ENCODE measurements at places on chromosomes 7 and 10.

DNA sequence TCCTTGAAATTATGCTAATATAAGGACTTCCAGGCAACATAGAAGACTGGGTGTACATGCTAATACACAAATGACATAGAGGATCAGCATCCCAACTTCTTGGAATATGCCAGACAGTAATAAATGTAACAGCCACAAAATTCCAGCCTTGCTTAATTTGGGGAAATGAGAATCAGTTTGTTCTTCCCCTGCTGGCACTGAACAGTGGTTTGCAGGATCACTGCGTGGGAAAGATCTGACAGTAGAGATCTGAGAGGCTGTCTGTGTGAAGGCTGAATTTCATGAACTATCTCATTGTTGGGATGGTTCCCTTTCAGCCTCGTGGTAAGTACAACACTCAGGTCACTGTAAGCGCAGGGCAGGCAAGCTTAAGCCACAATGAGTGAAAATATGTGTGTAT lies 1078.0 kb downstream of the LRMDA start:
- DNase-seq: no peak

- DNase-seq: no peak
These were observed 4.2 kb downstream of the CTBP2 start for GRCh38 chr10:125156196-125156595.

DNA sequence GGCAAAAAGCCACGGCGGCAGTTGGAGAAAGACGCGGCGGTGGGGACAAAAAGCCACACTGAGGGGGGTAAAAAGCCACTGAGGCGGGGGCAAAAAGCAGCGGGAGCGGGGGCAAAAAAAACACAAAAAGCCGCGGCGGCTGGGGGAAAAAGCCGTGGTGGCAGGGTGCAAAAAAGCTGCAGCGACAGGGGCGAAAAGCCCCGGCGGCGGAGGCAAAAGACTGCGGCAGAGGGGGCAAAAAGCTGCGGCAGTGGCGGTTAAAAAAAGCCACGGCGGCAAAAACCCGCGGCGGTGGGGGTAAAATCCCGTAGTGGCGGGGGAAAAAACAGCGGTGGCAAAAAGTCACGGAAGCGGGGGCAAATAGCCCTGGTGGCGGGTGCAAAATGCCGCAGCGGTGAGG lies 527.3 kb downstream of the ZNF33B start:
- DNase-seq: no peak

GRCh38 chr10:20005638-20006037 lies 189.4 kb downstream of the PLXDC2 start:
- DNase-seq: no peak

DNA sequence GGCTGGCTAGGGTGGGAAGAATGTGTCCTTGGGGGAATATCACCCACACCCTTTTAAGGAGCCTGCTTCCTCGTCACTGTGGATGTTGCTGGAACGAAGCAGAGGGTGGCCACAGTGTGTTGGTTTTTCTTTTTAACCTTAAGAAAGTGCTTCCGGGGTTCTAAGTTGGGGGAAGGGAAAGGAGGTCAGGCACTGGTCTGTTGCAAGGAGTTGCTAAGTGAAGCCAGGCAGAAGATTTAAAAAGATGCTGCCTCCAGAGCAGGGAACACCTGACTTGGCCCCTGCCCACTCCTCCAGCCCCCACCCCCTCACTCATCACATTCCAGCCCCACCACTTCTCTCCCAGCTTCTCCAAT lies 213.1 kb downstream of the EMX2 start:
- no peak for DNase-seq

DNA sequence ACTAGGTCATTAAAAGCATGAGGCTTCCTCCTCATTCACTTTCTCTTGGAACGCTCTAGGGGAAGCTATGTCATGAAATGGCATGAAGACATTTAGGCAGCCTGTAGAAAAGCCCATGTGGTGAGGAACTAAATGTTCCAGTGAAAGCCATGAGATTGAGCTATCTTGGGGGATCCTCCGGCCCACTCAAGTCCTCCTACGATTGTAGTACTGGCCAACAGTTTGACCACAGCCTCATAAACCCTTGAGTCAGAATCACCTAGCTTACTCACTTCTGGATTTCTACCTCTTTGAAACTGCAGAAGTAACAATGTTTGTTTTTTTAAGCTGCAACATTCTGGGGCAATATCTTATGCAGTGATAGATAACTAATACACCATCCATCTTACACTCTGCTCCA lies 605.1 kb downstream of the SORCS1 start:
- DNase-seq: no peak

- no peak for DNase-seq
These were observed 192.1 kb downstream of the EBF3 start for GRCh38 chr10:129771991-129772431.

DNA sequence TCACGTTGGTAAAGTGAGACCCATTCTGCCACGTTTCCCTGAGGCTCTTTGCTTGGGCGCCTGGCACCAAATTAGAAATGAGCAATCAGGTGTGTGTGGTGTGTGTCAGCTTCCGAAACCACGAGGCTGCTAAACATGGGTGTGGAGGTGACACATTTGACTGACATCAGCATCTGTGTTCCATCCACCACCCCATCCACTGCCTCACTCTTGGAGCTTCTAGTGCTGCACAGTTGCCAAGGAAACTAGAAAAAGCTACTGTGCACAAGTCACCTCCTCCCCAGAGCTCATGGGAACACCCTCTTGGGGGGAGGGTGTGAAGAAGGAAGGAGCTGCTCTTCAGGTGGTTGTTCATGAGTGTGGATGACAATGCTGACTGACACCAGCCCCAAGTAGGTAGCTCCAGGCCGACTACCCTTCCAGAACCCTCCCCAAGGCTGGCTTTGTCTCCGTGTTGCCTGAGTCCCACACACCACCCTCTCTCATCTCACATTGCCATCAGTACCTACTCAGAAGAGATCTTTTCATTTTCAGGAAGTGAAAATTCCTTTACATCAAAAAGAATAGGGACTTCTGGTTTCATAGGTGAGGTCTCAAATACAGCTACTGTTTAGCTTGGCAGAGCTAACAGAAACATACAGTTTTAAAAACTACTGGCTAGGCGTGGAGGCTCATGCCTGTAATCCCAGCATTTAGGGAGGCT lies 152.2 kb downstream of the TMEM178B start:
- DNase-seq: no peak

DNA sequence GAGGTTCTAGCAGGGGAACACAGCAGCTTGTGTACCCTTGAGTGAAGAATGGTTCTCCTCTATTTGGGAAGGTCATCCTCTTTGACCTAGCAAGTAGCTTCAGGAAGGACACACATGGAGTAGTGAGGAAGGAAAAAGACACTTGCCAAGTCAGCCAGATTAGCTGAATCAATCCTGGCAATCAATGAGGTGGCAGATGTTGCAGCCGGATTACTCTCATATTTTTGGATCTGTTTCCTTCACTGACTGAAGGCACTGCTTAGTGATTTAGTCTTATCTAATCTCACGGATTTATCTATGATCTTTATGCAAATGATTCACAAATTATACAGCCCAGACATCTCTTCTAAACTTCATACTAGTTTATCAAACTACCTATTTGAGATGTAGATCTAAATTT lies 218.8 kb downstream of the GPR158 start:
- no peak for DNase-seq

DNA sequence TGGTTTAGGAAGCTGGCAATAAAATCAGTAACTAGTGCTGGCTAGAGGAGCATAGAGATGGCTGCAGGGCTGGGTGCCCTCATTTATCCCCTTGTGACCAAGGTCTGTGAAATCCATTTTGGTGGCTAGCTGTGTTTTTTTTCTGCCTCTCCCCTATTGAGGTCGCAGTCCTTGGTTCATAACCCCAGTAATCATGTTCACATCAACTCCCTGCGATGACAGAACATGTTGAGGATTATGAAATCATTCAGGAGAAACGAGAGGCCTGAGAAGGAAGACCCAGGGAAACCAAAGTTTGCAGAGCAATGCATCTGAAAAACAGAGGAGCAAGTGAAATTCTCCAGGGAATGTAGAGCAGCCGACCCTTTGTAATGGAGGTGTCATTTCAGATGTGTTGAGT lies 126.9 kb downstream of the TACC2 start:
- DNase-seq: no peak

DNA sequence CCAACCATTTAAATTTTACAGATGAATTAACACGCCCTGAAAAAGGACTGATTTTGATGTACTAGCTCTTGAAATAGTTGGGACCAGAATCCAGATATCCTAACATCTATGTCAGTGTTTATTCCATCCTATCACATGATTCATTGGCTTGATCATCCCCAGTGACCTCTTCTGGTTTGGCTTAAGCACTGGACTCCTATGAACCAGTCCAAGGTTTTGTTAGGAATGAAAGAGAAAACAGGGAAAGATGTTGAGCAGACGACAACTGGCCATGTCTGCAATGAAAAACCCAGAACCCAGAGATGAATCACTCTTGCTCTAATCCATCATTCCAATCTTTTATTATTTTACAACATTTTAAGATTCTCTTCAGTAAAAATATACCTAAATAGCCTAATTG lies 1080.9 kb downstream of the SORCS1 start:
- no peak for DNase-seq

- DNase-seq: no peak
These were observed 210.1 kb downstream of the CACNB2 start for GRCh38 chr10:18350340-18350739.

GRCh38 chr7:22219036-22219435 lies 137.9 kb downstream of the RAPGEF5 start:
- DNase-seq: no peak

DNA sequence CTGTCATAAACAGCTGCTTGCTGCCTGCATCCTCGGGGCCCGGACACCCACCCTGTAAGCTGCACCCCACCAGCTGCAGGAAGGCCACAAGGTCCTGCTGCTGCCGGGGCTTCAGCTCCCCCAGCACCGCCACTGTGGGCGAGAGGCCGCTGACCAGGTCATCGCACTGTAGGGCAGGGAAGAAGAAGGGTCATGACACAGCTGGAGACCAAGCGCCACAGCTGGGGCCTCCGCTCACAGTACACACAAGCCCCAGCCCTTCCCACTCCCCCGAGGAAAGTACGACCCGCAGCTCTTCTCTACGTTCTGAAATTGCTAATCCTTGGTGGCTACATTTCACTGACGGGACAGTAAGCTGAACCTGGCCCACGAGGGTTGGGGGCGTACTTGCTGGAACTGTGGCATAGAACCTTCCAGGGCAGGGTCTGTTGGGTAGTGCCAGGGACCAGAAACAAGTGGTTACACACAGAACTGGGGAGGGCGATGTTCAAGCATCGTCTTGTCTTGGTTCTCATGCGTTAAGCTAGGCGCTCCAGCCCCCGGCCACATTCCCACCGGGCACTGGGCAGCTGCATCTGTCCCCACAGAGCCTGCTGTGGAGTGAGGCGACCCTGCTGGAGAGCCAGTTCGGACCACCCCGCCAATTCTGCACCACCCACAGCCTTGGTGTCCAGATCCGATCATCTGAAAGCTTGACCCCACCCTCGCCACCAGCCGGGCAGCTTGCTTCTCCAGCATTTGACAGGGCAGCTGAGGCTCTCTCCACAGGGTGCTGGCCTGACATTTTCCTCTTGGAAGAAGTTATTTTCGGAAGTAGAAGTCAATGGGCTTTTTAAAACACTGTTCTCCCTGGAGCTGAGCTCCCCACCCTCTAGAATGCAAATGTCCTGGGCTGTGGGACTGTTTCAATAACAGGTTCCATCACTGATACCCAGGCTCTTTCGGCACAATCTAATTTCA lies 50.8 kb downstream of the GSDME start:
- DNase-seq: no peak

- no peak for DNase-seq
These were observed 180.7 kb upstream of the SHH start for GRCh38 chr7:155992974-155993373.

GRCh38 chr7:140005341-140005740 lies 57.4 kb downstream of the PARP12 start:
- DNase-seq: no peak

- peak; percentile 38 for DNase-seq
These were observed 276.5 kb downstream of the MAGI2 start for GRCh38 chr7:79176859-79177477.
